ENCODE measurements at places on chromosomes 1 and 21.
A peak's percentile ranks its signal among the peaks of the same experiment; 100 is the strongest.

DNA sequence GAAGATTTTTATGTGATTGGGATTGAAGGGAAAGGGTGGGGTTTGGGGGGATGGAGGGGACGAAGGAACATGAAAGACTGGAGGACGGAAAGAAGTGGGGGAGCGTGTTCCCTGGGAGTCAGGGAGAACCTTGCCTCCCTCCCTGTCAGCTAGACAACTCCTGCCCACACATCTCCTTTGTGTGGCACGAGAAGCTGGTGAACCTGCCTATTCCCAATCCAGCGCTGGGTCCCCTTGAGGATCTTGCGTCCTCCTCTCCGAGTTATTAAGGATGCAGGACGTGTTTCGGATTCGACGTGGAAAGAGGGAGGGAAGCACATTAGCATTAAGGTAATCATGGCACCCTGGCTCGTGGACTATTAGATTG is 1.4 kb downstream of the LRRC7 start:
- DNase-seq = no peak

DNA sequence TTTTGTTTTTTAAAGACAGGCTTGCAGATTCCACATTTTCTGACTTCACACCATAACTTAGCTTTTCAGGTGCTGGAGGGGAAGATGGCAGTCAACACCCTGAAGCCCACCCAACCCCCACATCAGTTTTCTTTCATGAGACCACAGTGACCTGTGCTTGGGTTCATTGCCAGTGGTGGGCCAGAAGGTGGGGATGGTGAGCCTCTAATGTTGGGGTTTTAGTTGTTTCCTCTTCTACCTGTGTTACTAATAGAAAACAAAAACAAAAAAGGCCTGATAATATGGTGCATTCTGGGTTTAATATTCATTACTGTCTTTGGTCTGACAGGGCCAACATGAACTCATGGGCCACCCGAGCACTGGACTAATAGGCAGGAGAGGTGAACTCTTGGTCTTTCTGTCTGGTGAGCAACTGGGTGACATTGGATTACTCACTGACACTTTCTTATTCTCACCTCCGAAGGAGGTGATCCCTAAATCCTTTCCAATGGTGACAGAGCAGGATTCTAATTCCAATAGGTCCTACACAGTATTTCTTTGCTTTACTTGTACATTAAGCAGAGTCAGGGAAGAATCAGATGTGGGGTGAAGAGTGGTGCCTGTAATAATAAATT is 132.8 kb downstream of the CLIC6 start:
- DNase-seq = no peak

- DNase-seq = no peak
Observed at GRCh38 chr1:25031966-25032667, 102.0 kb upstream of the RUNX3 start.

- DNase-seq = no peak
Observed at GRCh38 chr1:2251363-2251762, 23.2 kb downstream of the SKI start.

- no peak for DNase-seq
Observed at GRCh38 chr1:180433873-180434272, 68.5 kb downstream of the ACBD6 start.

DNA sequence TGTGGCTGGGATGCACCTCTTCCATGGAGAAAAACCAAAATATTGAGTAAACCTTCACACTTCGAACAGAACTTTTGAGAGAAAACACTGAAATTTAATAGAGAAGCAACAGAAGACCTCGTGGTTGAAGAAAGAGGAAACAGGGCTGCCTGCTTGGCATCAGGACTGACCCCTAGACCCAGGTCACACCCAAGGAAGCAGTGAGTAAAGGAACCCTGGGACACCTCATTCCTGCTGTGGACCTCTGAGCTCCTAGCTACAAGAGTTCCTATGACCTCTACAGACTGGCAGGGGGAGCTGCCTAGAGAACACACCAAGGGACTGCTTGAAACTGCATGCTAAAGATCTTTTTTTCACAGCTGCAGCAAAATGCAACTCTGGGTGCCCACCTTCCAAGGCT is 67.8 kb downstream of the FASLG start:
- DNase-seq = no peak

- no peak for DNase-seq
Observed at GRCh38 chr1:56098946-56099345, 480.4 kb downstream of the PLPP3 start.

GRCh38 chr1:50424884-50425375 is 1.7 kb upstream of the DMRTA2 start:
- DNase-seq = no peak

DNA sequence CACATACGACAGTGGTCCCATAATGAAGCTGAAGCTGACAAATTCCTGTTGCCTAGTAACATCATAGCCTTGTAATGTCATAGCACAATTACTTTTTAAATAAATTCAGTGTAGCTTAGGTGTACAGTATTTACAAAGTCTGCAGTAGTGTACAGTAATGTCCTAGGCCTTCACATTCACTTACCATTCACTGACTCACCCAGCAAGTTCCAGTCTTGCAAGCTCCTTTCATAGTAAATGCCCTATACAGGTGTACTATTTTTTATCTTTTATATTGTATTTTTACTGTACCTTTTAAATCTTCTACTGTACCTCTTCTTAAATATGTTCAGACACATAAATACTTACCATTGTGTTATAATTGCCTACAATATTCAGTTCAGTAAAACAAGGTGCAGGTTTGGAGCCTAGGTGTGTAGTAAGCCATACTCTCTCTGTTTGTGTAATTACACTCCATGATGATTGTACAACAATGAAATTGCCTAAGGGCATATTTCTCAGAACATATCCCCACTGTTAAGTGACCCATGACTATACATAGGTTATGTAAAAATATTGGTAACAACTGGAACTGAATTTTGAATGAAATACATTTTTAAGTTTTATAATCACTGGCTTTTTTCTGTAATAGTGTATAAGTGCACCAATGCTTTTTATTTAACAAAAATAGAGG is 33.5 kb upstream of the ADAM30 start:
- no peak for DNase-seq

- no peak for DNase-seq
Observed at GRCh38 chr1:21931171-21932093, 5.7 kb downstream of the HSPG2 start.

DNA sequence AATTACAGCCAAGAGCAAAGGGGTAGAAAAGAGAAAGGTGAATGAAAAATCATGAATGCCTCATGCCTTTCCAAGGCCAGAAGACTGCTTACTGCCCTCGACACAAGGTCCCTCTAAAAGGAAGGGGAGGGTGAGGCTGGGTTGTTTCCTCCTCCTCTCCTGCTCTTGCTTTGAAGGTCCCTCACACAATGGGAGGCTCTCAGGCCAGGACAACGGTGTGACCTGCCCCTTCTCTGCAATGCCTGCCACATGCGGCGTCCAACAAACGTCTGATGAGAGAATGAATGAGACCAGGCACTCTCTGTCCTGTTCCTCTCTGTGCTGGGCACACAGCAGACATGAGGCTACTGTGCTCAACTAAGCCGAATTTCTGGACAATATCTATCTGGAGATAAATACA is 51.3 kb downstream of the SSBP3 start:
- DNase-seq = no peak

- DNase-seq = no peak
Observed at GRCh38 chr1:232183266-232183800, 446.6 kb downstream of the SIPA1L2 start.

GRCh38 chr21:41195311-41195710 is 27.4 kb downstream of the BACE2 start:
- DNase-seq = no peak

DNA sequence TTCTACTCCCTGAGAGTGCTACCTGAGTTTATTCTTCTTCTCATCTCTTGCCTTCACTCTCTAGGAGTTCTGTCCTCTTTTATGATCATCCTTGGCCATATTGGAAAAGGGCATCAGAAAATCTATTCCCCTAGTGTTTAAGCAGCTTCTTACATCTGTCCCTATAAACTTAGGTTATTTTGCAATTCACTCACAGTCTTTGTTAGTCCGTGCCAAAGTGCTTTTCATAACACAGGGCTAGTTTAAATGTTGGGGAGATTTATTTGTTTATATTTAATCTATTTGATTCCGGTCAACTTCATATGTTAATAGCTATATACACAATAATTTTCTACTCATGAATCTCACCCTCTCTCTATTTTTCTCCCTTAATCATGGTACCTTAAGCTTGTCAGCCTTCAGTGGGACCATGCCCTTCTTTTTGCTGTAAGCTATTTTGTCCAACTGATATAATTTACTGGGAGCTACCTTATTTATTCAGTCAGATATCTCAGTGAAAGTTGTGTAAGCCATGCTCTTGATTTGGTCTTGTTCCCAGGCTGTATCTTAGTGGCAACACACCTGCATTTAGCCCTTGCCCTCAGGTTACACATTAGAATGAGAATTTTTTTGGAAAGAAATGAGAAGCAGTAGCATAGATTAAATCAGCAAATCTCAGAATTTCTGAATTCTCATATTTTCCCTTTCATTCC is 106.3 kb upstream of the SMYD2 start:
- no peak for DNase-seq

DNA sequence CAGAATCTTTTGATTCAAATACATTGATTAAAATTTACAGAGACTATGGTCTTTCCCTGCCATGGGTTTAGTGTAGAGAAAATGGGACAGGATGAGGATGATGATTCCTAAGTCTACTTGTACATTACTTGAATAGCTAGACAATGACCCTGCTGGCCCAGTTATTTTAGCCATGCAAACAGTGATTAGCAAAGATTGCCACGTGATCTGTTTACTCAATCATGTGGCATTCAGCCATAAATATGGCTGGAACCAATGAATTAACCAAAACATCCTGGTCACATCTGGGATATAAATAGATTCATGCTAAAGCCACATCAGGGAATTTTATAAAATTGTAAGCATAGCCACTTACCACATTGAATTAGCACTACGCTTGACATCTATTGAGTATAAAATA is 167.3 kb downstream of the PBX1 start:
- DNase-seq = no peak

- no peak for DNase-seq
Observed at GRCh38 chr21:32403201-32403777, 9.2 kb upstream of the EVA1C start.

- DNase-seq = peak; percentile 49
Observed at GRCh38 chr21:15065392-15066122, 757 bp upstream of the NRIP1 start.

GRCh38 chr1:93907718-93908117 is 1.5 kb downstream of the GCLM start:
- DNase-seq = no peak

GRCh38 chr1:41461790-41462679 is 22.4 kb downstream of the EDN2 start:
- DNase-seq = no peak

- no peak for DNase-seq
Observed at GRCh38 chr1:176501599-176501998, 38.6 kb downstream of the PAPPA2 start.

DNA sequence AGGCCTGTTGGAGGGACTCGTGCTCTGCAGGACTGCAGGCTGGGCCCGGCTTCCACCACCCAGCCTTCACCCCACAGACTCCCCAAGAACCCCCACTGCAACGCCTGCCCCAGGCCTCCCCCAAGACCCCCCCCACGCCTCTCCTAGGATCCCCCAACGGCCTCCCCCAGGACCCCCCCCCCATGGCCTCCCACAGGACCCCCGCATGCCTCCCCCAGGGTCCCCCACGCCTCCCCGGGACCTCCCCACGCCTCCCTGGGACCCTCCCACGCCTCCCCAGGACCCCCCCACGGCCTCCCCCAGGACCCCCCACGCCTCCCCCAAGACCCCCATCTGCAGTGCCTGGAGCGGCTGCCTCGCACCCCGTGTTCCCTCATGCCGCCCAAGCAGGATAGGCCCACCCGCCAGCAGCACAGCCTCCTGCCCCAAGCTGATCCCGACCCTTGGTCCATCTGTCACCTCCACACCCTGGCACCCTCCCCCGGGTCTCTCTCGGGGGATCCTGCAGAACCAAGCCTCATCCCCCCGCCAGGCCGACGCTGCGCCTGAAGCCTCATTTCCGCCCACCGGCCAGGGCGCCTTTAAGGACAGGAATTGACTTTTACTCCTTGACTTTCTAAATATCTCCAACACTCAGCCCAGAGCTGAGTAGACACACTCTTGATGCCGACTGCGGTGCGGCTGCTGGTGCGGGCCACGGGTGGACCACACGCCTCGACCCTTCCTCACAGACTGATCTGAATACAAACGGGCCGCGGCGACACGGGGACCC is 14.1 kb upstream of the RNF223 start:
- no peak for DNase-seq

DNA sequence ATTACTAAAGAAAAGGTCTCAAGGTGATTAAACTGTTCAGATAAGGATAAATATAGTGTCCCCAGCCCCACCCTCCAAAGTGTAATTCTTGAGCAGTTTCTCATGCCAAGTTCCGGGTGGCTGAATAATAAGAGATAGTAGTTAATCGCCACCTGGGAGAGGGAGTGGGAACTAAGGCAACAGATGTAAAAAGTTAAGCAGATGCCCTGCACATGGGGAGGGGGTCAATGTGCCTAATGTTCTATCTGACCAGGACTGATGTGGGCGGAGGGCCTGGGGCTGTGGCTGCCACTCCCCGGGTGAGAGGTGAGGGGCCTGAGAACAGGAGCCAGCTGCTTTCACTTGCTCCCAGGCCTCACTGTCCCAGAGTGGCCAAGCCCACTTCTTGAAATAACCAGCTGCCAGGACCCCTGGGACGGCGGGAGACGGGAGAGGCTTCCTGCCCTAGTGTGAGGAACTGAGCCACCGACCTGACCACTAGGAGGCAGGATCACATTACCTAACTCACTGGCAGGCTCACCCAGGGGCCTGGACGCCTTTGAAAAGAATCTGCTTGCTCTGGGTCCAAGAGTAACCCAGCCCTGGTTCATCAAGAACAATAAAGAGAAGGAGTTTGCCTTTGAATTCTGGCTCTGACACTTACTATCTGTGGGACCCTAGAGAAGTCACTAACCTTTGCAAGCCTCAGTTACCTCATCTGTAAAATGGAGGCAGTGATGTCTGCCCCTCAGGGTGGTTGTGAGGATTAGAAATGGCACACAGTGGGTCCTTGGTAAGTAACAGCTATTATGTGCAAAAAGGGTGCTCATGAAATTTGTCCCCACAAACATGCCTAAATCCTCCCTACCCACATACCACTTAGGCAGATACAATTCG is 179.2 kb downstream of the ATG4C start:
- DNase-seq = no peak

DNA sequence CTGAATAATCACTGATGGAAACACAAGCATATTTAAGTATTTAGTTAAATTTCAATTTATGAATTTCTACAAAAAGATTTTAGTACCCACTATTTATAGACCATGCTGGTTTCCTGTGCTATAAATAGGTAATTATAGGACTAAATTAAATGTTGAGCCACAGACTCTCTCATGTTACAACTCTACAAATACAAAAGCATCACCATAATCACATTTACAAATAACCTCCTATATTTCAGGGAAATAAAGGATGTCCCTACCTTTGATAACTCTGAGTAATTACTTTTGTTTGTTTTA is 32.6 kb upstream of the CCDC190 start:
- no peak for DNase-seq

Measured in stimulated activated CD8-positive, alpha-beta memory T cell treated with anti-CD3 and anti-CD28 coated beads, Interleukin-7, amount 100 ng/mL, for 1 hour (primary cell).